ENCODE measurements at places on chromosomes 6 and 20.
A peak's percentile ranks its signal among the peaks of the same experiment; 100 is the strongest.

DNA sequence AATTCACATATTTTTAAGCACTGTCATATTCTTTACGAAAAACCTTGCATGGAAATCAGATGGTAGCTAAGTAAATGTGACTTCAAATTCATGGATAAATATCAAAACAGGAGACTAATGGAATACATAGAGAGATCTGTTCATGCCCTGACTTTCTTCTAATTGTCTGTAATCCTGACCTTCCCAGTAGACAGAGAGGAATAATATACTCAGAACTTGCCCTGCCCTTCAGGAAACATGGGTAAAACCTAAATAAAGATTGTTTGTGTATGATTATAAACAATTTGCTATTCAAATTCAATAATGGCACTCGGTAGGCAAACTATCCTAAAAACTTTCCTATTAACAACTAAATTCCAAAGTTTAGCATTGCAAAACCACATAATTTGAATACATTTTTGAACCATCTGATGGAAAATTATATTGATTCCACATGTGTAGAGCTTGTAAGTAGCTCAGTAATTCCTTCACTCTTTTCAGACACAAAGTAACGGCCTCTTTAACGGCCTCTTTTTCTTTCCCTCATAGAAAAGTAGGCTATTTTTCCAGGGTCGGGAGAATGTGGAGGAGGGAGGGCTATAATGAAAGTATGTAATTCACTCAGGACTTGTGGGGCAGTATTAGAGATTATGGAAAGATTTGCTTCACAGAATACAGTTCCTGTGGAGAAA is 227.6 kb downstream of the ALDH8A1 start:
- peak; percentile 87 for DNase-seq

DNA sequence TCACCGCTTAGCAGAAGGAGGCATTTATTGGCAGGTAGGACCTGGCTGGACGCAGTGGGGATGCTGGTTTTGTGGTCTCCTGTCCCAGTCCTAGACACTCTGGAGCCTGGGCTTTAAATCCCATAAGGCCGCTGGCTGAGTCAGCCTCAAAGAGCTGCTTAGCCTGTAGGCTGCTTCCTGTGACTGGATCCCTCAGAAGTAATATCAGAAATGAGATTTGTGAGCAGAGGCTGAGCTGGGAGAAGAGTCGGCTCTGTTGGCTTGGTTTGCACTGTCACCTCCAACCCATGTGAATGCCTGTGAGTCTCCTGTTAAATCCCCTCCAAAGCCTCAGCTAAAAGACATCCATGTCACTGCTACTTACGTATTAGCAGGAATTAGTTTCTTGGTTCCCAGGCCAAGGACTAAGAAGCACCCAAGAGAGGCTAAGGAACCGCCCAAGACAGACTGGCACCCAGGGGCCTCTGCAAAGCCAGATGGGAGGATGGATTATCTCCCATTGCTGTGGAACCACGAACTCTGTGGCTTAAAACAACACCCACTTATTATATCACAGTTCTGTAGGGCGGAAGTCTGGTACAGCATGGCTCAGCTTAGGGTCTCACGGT is 289.4 kb downstream of the CDC5L start:
- DNase-seq = no peak

DNA sequence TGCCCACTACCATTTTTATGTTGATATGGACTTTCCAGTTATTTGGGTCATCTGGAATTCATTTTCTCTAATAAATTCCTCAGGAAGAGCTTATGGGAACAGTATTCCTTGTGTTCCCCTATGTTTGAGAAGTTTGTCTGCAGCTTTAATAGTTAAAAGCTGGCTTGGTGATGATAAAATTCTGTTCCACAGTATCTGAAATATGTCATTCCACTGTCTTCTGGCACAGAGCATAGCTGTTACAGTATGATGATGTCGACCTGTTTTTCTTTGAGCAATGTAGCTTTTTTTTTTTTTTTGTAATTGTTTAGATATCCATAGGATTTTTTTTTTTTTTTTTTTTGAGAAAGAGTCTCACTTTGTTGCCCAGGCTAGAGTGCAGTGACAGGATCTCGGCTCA is 43.2 kb downstream of the NCOA3 start:
- DNase-seq = no peak

GRCh38 chr6:18978337-18979128 is 591.4 kb downstream of the RNF144B start:
- peak; percentile 73 for DNase-seq

- DNase-seq = no peak
Measured at GRCh38 chr6:136963259-136963658, 41.2 kb downstream of the SLC35D3 start.

DNA sequence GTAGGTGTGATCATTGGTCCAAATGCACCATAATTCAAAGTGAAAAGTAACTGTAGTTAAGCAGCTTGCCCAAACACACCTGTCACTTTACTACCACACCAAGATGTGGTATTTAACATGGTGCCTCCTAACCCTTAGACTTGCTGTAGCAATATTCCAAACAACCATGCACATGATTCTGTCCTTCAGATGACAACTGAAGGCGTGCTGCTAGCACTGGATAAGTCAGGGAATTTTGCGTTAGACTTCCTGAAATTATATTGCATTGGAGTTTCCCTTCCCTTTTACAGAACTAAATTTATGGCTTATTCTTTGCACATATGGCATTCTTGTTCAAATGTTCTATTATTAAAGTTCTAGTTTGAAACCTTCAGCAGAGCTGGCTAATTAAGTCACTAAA is 106.2 kb downstream of the ARHGAP18 start:
- DNase-seq = no peak

DNA sequence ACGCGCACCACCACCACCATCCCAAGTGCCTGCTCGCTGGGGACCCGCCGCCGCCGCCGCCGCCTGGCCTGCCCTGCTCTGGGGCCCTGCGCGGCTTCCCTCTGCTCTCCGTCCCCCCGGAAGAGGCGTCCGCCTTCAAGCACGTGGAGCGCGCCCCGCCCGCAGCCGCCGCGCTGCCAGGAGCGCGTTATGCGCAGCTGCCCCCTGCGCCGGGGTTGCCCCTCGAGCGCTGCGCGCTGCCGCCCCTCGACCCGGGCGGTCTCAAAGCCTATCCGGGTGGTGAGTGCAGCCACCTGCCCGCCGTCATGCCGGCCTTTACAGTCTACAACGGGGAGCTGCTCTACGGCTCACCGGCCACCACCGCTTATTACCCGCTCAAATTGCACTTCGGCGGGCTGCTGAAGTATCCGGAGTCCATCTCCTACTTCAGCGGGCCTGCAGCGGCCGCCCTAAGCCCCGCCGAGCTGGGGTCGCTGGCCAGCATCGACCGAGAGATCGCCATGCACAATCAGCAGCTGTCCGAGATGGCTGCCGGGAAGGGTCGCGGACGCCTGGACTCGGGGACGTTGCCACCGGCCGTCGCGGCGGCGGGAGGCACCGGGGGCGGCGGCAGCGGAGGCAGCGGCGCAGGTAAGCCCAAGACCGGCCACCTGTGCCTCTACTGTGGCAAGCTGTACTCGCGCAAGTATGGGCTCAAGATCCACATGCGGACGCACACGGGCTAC is 7.2 kb downstream of the PRDM13 start:
- no peak for DNase-seq

DNA sequence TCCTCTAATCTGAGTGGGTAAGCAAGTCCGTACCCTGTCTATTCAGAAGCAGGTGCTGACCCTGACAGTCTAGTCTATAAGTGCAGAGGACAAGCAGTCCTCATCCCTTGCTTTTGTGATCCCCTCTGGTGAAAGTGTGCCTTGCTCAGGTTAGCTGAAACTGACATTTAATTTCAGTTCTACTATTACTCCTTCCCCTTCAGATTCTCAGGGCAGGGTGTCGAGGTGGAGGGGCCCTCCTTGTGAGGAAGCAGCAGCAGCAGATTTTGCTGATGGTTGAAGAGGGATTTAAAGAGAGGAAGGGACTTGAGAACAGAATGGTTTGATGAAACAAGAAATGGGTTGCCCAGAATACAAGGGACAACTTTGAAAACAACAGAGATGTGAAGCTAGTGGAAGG is 309.3 kb downstream of the CLIC5 start:
- no peak for DNase-seq

DNA sequence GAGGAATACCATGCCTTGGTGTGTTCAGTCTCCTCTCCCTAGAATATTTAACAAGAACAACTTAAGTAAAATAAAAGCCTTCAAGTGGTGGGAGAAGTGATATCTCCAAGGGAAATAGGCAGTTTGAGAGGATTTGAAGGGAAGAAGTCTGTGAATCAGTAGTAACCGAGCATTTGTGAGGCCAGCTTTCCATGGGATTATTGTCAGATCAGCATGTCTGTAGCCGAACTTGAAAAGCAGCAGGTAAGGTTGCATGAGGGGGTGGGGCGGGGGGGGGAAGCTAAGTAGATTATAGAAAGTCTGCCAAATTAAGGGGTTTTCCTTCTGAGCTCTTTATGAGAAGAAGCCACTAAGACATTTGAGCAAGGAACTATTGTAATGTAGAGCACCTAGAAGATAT is 92.6 kb downstream of the GRIK2 start:
- DNase-seq = no peak

DNA sequence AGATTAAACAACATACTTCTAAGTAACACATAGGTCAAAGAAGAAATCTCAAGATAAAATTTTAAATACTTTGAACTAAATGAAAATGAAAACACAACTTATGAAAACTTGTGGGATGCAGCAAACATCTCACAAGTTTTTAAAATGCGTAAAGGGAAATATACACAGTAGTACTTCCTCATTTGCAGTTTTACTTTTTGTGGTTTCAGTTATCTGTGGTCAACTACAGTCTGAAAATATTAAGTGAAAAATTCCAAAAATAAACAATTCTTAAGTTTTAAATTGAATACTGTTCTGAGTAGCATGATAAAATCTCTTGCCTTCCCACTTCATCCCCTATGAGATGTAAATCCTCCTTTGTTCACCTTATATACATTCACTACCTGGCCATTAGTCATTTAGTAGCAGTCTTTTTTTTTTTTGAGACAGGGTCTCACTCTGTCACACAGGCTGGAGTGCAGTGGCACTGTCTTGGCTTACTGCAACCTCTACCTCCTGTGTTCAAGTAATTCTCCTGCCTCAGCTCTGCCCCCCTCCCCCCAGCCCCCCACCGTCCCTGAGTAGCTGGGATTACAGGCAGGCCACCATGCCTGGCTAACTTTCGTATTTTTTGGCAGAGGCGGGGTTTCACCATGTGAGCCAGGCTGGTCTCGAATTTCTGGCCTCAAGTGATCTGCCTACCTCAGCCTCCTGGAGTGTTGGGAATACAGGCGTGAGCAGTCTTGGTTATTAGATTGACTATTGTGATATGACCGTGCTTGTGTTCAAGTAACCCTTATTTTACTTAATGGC is 154.6 kb upstream of the AHI1 start:
- DNase-seq = no peak

DNA sequence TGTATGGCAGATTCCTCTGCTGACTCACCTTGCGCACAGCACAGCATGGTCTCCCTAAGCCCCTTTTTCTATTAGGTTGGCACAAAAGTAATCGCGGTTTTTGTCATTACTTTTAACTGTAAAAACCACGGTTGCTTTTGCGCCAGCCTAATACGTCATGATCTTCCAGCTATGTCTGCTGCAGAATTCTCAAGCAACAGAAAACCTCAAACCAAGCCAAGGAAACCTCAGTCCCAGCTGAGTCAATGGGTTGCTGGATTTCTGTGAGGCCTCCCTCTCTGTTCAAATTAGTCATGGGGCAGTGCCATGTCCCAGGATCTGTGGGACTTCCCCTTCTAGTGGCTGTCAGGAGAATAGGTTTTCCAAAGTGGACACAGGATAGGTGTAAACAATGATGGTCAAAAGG is 15.7 kb upstream of the ENPP1 start:
- DNase-seq = no peak

DNA sequence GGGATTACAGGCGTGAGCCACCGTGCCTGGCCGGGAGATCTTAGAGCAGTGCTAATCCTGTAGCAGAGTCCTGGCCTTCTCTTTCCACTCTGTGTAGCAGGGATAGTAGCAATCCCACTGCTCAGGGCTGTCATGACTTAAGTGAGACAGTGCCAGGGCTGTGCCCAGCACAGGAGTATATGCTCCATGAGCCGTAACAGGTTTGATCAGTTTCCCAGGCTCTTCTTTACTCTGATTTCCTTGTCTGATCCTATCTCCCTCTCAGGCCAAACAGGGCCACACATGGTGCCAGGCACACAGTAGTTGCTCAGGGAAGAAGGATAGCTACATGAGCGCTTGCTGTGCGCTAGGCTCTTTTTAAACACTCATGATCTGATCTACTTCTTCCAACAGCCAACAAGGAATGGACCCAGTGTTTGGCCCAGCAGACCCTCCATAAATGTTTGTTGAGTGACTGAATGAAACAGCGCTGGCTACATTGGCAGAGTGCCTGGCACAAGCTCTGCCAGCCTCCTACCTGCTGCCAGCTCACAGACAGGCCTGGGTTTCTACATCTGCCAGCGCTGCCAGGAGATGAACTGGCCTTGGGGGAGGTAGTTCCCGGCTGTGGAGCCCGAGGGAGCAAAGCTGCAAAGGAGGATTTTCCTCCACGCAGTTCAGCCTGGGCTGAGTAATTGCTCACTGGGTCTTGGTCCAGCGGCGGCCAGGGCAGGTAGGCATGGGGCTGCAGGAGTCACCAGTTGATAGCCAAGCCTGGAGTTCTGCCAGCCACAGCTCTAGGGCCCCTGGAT is 36.9 kb downstream of the SNAI1 start:
- DNase-seq = no peak

GRCh38 chr6:153108315-153108714 is 22.8 kb downstream of the RGS17 start:
- DNase-seq = no peak

DNA sequence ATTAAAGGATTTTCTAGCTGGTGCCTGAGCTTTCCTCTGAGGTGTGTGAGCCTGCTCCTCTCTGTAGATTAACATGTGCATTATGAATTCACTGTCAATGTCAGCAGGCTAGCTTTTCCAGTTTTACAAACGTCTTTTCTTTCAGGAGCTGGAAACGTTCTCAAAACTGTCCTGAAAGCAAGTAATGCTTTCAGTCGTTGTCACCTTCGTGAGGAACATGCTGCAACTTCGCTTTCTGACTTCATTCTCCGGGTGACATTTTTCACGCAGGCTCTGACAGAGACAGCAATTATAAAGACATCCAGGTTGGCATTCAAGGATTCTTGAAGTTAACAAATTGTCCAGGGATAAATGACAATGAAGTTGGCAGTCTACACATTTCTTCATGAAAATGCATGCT is 671.5 kb downstream of the DHX35 start:
- DNase-seq = no peak

DNA sequence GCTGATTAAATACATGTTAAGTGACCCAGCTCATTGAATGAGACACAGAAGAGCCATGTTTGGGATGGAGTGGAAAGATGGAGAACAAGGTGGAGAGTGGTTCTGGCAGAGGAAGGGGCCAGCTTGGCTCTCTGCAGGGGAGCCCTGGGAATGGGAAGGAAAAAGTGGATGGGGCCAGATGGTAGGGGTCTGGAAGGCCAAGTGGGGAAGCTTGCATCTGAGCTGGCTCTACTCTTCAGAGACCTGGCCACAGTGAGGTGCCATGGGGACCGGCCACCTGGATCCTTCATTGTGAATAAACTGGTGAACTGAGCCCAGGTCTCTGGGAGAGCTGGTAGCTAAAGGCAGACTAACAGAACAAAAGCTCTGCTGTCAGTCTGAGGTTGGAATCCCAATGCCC is 48.9 kb upstream of the SIRPA start:
- no peak for DNase-seq

Data from muscle of back (tissue), 13 donors.